ENCODE measurements at places on chromosomes 13 and 19. TPM values are rescaled to one million over a fixed set of nuclear protein-coding genes. Genes with fewer than 3 reads are reported as not detected.
A peak's percentile ranks its signal among the peaks of the same experiment; 100 is the strongest.

GRCh38 chr13:79612604-79613003, 131.6 kb downstream of the NDFIP2 start:
- no peak for DNase-seq

DNA sequence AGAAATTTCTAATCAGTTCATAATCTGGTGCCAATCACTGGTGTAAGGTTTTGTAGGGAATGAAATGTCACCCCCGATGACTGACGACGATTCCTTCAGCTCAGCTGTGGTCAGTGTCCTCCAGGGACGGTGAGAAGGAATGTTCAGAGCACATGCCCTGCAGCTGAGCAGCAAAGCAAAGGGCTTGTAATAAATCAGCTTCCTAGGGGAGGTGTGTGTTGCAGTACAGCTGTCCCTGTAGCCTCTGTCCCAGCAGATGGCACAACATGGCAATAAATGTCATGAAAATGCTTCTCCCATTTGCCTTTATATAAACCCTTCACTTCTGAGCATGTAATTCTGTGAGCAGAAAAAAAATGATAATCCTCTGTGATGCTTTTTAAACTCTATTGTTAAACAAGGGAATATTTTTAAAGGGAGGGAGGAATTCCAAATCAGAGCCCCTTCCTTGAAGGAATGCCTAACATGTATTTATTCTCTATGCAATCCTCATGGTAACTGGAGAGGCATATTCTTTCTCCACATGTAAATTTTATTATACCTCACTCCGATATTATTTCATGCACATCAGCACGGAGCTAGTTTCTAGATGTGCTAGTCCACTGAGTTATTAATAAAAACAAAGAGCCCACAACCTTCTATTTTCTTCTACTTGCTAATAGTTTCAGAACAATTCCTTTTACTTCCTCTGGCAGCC, 102.5 kb downstream of the FAM216B start:
- DNase-seq: peak; percentile 46

GRCh38 chr13:105346141-105346775, 1189.2 kb downstream of the EFNB2 start:
- DNase-seq: no peak

Gene PEG3
- total RNA-seq: 155 TPM

Gene AZU1
- total RNA-seq: 5.4 TPM

Gene COX6B2
- 27.9 TPM for total RNA-seq

Gene NLRP5
- total RNA-seq: 1.2 TPM

Gene PSG6
- total RNA-seq: not detected

Gene CABP5
- not detected for total RNA-seq
